CD8-positive, alpha-beta memory T cell (primary cell): ENCODE measurements at places on chromosomes 6 and 20. TPM values are rescaled to one million over a fixed set of nuclear protein-coding genes. Genes with fewer than 3 reads are reported as not detected.
A peak's percentile ranks its signal among the peaks of the same experiment; 100 is the strongest.

GRCh38 chr6:104884867-104885517, 25.3 kb upstream of the HACE1 start:
- no peak for DNase-seq

GRCh38 chr6:37433657-37434271, 743 bp downstream of the CMTR1 start:
- peak; percentile 32 for DNase-seq

- DNase-seq, result peak; percentile 79
Measured at GRCh38 chr6:35583893-35584688, 71.4 kb upstream of the TULP1 start.

The LY6G6C gene
- total RNA-seq, result not detected

The POU3F2 gene
- not detected for total RNA-seq

DNA sequence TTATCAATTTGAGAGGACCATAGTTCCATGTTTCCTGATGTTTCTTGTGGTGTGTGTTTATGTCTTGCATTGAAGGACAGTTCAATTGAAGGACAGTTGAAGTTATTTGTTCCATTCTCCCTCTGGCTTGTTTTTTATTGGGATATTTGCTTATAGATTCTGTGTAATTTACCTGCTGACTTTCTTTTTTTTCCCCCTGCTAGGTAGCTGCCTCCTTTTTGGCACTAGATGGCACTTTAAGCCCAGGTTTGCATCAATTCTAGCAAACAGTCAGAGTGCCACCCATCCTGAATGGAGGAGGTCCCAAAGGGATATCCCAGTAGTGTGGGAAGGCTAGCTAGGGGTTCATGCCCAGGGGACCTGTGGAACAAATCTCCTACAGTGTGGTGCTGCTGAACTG, 78.1 kb downstream of the CFAP61 start:
- DNase-seq, result no peak

GRCh38 chr6:75946146-75946831, 126.2 kb downstream of the IMPG1 start:
- DNase-seq, result no peak

The SHLD1 gene
- total RNA-seq, result 7.7 TPM

DNA sequence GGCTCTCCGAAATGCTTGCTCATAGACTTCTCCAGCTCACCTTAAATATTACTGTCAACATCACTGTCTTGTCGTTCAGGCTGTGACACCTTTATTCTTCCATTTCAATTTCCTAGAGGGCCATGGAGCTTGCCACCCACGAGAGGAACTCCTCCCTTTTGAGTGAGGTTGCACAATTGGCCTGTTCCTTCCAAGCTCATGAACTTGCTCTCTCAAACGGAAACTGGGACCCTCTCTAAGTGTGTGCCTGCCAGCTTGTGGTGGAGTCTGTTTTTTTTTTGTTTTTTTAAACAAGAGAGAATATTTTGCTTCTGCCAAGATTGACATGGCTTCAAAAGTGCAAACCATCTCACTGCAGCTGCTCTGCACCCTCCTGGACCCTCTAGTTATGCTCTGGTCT, 19.3 kb upstream of the IYD start:
- DNase-seq, result no peak

GRCh38 chr6:444653-445275, 53.2 kb downstream of the IRF4 start:
- DNase-seq, result peak; percentile 67

GRCh38 chr20:52963131-52963530, 9.0 kb upstream of the TSHZ2 start:
- no peak for DNase-seq

The SIRPG gene
- total RNA-seq, result 9.3 TPM

The FOXA2 gene
- not detected for total RNA-seq

DNA sequence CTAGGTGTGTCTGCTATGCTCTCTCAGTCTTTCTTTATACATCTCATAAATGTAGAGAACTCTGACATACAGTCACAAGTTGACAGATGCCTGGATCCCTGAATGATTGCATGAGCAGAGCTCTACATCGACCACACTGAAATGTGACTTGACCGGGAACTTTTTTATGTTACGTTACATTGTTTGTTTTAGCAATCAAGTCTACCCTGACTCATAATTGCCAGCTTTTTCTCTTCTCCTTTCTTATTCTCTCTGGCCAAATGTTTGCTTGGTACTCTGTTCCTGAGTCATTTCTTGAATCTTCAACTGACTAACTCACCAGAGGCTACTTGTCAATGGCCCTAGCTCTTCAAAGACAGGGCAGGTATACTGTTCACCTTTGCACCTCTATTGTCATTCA, 213.6 kb upstream of the DTNBP1 start:
- DNase-seq, result no peak

GRCh38 chr20:44419131-44419844, 56.4 kb upstream of the TTPAL start:
- no peak for DNase-seq

The USP49 gene
- total RNA-seq, result 5.2 TPM

The STMN3 gene
- 21.0 TPM for total RNA-seq

DNA sequence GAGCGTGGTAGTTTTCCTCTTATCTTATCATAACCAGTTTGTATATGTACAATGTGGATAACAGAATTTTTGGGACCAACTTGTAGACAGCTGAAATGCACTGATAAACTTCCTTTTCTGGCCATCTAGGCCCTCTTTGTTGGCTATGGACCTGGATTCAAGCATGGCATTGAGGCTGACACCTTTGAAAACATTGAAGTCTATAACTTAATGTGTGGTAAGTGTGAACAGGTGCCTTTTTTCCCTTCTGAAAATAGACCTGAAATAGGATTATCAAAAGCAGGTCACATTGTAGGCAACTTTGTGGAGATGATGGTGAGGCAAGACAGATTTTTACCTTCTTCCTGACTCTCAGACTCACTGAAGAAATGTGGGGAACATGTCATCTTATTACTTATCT, 67.8 kb downstream of the ENPP1 start:
- DNase-seq, result no peak

DNA sequence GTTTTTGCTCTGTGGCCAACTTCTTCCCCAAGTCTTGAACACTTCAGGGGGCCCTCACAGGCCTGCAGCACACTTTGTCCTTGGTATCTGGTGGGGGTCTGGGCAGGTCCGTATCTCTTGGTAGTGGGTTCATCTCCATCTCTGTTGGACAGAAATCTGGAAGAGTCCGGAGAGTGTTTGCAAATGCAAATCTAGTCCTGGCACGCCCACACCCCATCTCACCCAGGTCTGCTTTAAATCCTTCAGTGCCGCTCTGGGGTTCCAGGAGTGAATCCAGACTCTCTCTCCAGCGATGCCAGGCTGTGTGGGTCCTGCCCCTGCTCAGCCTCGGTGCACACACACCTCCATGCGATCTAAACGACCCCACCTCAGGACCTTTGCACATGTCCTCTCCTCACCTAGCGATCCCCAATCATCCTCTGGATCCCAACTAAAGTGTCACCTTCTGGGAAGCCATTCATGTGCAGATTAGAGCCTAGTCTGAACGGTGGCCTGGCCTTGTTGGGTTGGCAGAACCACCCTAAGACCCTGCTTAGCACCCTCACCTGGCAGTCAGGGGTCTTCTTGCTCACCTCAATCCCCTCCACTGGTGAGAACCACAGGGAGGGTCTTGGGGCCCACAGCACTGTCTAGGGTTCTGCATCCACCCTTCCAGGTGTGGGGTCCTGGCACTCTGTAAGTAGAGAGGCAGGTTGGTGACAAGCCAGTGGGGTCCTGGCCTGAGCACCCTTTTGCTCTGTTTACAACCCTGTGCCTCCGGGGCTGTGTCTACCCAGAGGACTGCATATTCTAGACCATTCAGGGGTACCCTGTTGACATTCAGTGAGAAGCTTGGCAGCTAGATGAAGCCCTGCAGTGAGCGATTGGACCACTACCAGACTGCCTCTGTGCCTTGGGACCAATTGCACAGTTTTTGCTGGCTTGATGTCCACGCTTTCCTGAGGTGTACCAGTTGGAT, 100.8 kb downstream of the SYCP2 start:
- DNase-seq, result no peak

The CCN5 gene
- total RNA-seq, result not detected

The C2 gene
- total RNA-seq, result 0.73 TPM

The IL17F gene
- total RNA-seq, result 0.84 TPM

The ATP5F1E gene
- 98.1 TPM for total RNA-seq

DNA sequence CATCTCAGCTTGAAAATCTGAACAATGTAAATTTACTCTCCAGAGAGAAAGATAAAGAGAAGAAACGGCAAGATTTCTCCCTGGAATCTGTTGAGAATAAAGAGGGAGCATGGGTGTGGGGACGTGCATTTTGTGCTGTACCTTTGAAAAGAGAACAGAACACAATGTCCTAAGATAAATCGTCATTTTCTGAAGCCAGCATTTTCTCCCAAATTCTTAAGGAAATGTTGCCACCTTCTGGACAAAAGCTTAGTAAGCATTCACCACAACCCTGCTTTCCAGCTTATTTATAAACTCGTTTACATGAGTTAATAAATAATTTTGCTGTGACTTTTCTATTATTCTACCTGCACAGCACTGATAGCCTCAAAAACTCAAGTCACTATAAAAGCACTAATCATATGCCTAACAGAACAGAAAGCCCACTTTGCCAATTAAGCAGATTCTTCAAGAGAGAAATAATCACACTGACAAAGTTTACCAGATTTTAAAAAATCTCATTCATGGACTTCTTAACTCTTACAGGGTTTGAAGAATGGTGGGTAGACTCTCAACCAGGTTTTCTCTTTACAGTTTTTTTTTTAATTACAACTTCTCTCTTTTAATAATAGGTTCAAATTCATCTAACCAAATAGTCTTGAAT, 155.8 kb downstream of the MBOAT1 start:
- no peak for DNase-seq

DNA sequence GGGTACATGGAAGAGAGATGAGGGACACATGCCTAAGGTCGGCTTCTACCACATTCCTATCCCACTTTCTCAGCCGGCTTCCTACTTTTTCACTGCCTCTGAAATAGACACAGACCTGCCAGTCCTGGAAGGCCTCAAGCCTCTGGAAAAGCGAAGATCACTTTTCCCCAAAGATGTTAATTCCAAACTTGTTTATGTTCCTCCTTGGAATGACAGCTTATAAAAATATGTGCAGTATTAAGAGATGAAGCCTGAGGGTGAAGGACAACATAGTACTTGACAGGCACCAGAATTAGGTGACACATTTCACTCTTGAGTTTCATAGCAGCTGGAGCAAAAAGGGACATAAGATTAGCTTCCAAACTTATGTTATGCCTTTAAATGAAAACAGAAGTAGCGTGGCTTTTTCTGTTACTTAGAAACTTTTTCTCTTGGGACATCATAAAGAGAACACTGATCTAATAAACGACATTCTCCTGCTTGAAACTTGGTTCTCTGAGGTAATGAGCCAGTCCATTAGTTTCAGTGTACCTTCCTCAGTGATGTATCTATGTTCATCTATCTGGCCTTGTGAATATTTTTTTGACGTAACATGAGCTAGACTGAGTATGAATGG, 25.3 kb downstream of the FOXO3 start:
- DNase-seq, result no peak

The PACRG gene
- total RNA-seq, result not detected

DNA sequence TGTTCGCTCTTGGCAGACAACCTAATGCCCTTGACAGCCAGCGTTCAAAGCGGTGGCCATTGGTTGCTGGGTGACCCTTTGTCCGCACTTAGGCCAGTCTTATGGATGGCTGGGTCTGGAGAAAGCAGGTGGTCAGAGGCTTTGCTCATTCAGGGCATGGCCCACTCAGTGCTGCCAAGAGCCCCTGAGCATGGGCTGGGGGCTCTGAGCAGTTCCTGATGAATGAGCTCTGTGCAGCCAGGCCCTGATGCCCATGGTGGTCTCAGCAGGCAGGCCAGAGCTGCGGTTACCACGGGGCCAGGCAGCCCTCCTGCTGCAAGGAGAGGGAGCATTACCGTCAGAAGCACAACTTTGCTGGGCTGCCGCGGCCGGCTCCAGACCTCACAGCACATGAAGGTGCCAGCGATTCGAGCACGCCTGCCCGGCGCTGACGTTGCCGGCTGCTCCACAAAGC, 36.3 kb downstream of the CDH4 start:
- no peak for DNase-seq

The EFCAB8 gene
- total RNA-seq, result 0.69 TPM

- DNase-seq, result no peak
Measured at GRCh38 chr6:124433387-124434160, 528.7 kb upstream of the RNF217 start.

DNA sequence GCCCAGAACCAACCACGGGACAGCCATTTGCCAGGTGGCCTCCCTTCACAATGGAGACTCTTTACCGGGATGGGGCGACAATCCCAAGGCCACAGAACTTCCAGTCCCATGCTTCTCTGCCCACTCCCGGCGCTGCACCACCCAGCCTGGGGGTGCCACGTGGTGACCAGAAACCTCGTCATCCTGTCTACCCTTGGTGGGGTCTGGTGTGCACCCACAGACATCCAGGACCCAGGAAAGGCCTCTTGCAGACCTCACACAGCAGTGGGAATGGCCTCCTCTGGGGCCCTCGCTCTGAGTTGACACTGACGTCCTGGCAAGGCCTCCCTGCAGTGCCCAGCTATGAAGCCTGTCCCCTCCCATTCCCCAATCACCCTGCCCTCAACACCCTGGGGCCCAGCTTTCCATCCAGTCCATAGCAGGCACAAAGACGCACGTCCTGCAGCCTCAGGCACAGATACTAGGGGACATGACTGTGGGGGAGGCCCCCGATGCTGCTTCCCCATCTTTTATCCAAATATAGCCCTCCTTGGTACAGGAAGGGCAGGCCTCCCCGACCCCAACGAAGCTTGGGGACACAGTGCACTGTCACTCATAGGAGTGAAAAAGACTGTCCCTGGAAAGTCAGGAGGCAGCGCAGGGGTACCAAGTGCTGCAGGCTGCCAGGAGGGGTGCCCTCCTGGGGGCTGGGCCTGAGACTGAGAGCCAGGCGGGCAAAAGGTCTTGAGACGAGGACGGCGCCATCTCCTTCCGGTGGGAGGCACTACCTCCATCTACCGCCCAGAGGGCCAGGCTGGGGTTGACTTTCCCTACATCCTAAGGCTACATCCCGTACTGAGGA, 7.2 kb downstream of the CST7 start:
- no peak for DNase-seq

DNA sequence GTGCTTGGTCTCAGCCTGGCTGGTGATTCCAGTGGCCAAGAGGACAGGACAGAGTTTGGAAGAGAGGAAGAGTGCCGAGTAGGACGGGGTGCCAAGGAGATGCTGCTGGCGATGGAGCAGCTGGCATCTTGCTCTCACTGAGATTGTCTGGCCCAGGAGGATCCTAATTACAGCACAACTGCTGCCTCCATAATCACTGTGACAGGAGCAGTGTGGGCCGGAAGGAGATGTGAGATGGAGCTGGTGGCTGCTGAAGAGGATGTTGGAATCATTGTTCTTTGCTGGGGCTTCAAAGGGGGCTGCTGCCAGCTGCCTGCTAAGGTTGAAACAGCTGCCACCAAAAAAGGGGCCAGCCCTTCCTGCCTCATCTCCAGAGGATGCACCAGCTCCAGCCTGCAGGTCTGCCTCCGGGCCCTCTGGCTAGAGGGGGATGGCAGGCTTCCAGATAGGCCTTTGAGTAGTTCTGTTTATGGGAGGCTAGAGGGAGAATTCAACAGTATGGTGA, 214.4 kb downstream of the RNF144B start:
- DNase-seq, result no peak

- no peak for DNase-seq
Measured at GRCh38 chr6:24126586-24127192, 674 bp downstream of the NRSN1 start.
